ENCODE measurements at places on chromosomes 13 and 19. TPM values are rescaled to one million over a fixed set of nuclear protein-coding genes. Genes with fewer than 3 reads are reported as not detected.

- no peak for DNase-seq
These were observed 40.1 kb downstream of the ZC3H13 start for GRCh38 chr13:46012404-46012803.

GRCh38 chr13:26971990-26972887, 199.4 kb downstream of the USP12 start:
- no peak for DNase-seq

- DNase-seq: no peak
These were observed 8.2 kb downstream of the CDK8 start for GRCh38 chr13:26262156-26262555.

Gene ADGRE3
- not detected for total RNA-seq

- DNase-seq: no peak
These were observed 45.8 kb downstream of the TNFSF13B start for GRCh38 chr13:108315273-108315672.

Gene ZNF135
- not detected for total RNA-seq

Gene PEAK3
- not detected for total RNA-seq

- DNase-seq: no peak
These were observed 250.9 kb downstream of the DLEU7 start for GRCh38 chr13:50592412-50593155.

- DNase-seq: no peak
These were observed 624.0 kb upstream of the KLF12 start for GRCh38 chr13:74758188-74758587.

- DNase-seq: no peak
These were observed 12.1 kb downstream of the HNRNPUL1 start for GRCh38 chr19:41276231-41276630.

Gene LGI4
- not detected for total RNA-seq

GRCh38 chr13:27276188-27276587, 5.6 kb downstream of the RASL11A start:
- no peak for DNase-seq

DNA sequence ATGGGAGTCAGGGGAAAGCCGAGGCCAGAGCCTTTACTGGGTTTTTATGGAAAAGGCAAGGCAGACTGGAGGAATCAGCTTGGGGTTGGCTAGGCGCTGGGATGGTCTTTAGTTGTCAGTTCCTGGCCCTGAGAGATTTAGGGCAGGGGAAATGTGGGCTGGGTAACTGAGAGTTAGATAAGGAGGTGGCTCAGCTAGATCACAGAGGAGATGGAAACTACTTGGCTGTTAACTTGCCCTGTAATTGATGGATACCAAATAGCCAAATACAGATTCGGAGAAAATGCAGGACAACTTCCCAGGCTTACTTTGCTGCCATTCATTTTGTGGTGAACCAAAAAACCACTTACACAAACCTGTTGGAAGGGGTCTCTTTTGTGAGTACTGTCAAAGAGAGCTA, 54.0 kb downstream of the LRCH1 start:
- no peak for DNase-seq

Gene ZNF345
- total RNA-seq: not detected

Gene FFAR3
- total RNA-seq: not detected

Gene TNFSF9
- total RNA-seq: 4.5 TPM

GRCh38 chr19:11577451-11578257, at the start of gene ACP5:
Gene ACP5, minus strand, starts transcription at chr19:11577645. Its CDS starts 328 bp downstream, at chr19:11577317.
- no peak for DNase-seq

DNA sequence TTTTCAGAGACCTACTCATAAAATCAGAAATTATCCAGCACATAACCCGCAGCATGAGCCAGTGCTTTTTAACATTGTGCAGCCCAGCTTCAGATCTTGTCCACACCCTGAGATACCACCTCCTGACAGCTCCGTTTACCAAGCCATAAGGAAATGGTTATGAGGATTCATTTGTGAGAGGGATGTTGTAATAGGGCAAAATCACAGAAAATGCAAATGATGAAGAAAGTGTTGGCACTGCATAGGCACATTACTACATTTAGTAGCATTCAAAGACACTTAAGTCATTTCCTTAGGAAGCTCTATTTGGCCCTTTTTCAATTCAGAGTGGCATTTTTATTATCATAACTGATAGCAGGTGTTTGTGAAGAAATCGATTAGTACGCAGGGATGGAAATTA, 277.5 kb downstream of the DNAJC15 start:
- peak; percentile 25 for DNase-seq

Gene ZNF550
- 5.1 TPM for total RNA-seq
